ENCODE measurements at places on chromosomes 3 and 15.

GRCh38 chr3:52265387-52265786, 13.1 kb downstream of the WDR82 start:
- DNase-seq = no peak

DNA sequence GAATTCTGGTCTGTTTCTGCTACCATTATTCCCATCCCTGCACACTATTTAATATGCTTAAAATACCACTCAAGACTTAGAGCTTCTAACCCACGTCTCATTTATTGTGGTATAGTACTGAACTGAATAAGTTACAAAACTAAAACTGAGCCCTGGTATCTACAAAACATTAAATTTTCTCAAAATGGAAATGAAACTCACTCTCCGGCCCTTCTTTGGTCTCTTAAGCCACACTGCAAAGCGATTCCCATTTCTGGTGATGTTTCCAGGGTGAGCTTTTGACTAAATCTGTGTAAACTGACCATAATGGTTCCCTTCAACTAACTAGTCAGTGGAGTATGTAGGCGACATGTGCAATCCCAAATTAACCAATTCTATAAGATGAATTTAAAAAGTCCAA, 18.6 kb downstream of the KPNA4 start:
- DNase-seq = no peak

- peak; percentile 91 for DNase-seq
These were observed 45.7 kb downstream of the WDR76 start for GRCh38 chr15:43872416-43873020.

DNA sequence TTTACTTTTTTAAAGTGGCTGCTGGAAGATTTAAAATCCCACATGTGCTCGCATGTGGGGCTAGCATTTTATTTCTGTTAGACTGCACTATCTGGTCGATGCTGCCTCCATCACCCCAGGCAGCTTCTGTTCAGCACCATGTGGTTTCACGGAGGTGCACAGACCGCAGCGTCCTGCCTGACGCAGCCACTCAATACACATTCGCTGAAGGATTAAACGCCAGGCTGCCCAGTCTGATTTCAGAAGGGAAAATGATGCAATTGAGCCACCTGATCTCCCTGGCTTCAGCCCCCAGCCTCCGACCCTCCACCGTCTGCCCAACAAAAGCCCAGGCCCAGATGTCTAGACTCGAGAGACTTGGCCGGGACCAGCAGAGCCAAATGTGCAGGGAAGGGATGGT, 84.5 kb downstream of the MEGF11 start:
- no peak for DNase-seq

DNA sequence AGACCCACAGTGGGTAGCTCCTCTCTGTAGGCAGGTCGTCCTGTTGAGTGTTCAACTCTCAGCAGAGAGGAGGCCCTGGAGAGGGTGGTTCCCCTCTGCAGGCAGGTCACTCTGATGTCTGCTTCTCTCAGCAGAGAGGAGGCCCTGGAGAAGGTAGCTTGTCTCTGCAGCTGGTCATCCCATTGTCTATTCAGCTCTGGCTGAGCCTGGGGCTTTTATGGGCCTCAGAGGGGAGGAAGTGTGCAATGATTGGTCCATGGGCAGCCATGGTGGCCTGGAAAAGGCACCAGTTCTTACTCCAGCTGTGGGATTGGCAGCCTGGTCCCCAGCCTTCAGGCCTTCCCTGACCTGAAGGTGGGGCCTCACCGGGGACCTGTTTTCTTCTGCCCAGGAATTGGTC, 52.9 kb downstream of the PPCDC start:
- no peak for DNase-seq

- DNase-seq = no peak
These were observed 317.0 kb upstream of the TPRG1 start for GRCh38 chr3:188854772-188855149.

DNA sequence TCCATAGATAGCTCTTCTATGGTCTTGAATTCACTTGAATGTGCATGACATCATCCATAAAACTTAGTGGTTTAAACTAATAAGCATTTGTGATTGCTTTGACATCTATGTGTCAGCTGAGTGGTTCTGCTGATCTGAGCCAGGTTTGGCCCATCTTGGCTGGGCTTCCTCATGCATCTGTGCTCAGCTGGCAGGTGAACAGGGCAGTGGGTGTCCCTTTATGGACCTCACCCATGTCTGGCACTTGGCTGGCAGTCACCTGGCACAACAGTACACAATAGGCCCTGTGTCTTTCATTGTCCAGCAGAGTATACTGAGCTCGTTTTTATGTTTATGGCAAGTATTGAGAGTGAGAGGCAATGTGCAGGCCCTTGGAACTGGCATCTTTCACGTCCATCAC, 73.7 kb upstream of the CNTN6 start:
- DNase-seq = no peak

DNA sequence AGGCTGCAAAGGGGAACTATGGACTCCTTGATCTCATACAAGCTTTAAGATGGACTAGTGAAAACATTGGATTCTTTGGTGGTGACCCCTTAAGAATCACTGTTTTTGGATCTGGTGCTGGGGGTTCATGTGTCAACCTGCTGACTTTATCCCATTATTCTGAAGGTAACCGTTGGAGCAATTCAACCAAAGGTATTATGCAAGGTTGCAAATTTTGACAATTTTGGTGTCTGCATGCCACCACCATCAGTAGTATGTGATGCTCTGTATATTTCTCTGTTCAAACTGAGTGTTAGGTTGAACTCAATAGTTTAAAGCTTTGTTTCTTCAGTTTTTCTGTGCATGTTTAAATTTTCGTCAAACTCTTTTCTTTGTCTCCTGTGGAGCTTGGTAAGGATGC, 583.8 kb upstream of the NAALADL2 start:
- DNase-seq = no peak

DNA sequence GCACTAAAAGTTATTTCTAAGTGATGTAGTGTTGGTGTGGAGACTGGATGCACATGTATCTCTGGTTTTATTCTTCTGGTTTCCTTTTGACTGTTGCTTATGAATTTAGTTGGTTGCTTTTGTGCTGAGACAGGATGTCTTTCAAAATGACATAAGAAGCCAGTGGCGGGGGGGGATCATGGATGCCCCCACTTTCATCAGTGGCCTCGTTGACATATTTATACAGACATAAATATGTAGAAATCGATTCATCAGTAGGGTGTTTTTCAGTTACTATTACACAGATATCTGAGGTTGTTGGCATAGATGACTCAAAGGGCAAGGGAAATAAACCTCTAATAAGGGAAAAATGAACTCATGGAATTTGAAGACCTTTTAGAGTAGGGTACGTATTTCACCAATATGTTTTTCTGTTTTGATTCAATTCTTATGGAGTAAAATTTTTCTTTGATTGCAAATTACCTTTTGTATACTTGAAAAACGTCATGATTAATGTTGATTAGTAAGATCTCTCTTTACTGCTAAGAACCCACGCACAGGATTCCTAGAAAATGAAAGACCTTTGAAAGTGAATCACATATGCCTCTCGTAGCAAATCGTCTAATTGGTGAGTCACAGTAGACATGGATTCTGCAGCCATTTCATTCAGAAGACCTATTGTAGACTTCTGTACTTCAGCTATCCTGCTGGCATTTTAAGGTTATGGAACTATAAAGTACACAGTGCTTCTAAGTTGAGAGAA, 97.4 kb upstream of the RBMS3 start:
- DNase-seq = no peak

DNA sequence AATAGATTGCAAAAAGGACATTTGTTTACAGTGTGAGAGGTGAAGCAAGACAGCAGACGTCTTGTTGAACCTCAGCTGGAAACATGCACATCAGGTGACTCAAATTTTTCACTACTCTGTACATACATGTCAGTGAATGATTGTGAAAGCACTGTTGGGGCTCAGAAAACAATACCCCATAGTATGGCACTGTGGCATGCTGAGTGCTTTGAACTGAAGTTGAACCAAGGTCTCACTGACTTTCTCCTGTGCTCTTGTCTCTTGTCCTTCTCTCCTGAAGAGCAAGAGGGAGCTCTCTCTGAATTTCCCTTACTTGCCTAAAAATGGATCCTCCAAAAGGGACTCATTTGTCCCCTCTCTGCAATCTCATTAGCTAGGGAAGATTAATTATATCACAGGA, 24.5 kb upstream of the NEDD4 start:
- no peak for DNase-seq

- DNase-seq = no peak
These were observed 218.6 kb downstream of the SNRPN start for GRCh38 chr15:25173241-25174028.

DNA sequence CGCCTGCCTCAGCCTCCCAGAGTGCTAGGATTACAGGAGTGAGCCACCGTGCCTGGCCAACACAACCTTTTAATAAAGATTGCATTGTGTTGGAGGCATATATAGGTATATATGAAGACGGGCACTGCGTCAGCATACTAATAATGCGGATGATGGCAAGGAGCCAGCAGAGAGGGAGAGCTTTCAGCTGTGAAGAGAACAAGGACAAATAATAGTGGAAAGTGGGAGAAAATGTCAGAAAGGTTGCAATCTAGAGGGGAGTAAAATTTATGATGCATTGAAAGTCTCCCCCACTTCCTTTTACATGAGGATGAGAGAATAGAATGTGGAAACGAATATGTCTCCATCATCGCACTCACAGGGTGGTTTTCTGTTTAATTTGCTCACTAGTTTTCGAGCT, 170.5 kb upstream of the TBL1XR1 start:
- DNase-seq = no peak

- peak; percentile 2 for DNase-seq
These were observed 773.7 kb upstream of the NR2F2 start for GRCh38 chr15:95556866-95557225.

GRCh38 chr3:69092030-69092516, 7.3 kb downstream of the ARL6IP5 start:
- DNase-seq = peak; percentile 96

GRCh38 chr15:51561271-51561670, 61.3 kb downstream of the DMXL2 start:
- no peak for DNase-seq

GRCh38 chr3:181851063-181851462, 139.3 kb downstream of the SOX2 start:
- DNase-seq = no peak

GRCh38 chr15:25671132-25671531, 192.0 kb downstream of the ATP10A start:
- no peak for DNase-seq

DNA sequence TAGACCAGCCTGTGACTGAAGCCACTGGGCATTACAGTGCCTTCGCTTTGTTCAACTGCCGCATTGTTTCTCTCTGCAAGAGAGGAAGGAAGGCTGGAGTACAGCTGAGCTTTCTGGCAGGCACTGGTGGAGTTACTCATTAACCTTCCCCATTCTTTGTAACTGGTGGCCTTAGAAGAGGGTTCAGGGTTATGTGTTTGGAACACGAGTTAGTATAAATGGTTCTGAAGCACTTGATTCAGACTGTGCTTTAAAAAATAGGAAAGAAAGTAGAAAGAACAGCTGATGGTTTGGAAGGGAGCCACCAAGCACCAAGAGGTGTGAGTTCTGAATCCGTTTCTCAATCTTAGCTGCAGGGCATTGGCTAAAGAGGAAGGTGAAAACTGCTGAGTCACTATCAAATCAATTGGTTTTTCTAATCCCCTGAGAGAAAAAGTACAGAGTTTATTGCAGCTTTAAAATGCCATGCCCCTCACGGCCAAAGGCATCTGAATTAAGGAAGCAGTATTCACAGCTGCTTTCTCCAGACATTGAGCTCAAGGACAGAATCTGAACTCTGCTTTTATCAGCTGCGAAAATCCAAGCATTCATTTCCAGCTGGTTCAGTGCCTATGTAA, 3.6 kb downstream of the HGD start:
- peak; percentile 92 for DNase-seq

DNA sequence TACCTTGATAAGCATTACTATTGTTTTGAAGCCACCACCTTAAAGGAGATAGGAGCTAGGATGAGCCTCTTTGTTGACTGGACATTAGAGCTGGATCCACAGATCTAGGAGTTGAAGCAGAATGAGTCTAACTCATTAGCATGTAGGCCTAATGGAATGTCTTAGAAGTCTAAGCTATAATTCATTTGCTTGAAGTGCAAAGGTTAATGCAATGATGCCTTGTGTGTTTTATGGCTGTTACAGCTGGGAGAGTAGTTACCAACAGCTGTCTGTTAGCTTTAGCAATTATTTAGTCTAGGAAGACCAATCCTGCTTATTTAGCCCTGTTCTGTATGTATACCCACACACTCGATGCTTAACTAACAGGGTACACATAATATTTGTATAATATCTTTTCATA, 419.3 kb downstream of the TUSC7 start:
- no peak for DNase-seq

- no peak for DNase-seq
These were observed 101.7 kb downstream of the DAPK2 start for GRCh38 chr15:63944681-63944955.

DNA sequence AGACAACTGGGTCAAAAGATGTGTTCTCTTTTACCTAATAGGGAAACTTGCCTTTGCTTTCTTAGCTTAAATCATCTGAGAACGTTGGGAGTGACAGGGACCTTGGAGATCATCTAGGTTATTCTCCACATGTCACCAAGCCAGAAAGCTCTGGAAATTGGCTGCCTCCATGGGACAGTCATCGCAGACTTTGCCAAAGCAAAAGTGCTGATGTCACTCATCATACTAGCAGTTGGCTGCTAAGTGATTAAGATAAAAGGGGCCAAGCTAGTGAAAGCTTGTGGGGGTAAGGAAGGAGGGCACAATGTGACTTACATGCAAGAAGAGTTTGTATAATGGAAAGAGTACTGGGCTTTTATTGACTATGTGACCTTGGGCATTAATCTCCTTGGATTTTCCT, 198.0 kb upstream of the PFN2 start:
- peak; percentile 35 for DNase-seq

- no peak for DNase-seq
These were observed 18.8 kb downstream of the ATG7 start for GRCh38 chr3:11290743-11291680.

GRCh38 chr3:128503164-128503651, 10.2 kb upstream of the GATA2 start:
- no peak for DNase-seq

DNA sequence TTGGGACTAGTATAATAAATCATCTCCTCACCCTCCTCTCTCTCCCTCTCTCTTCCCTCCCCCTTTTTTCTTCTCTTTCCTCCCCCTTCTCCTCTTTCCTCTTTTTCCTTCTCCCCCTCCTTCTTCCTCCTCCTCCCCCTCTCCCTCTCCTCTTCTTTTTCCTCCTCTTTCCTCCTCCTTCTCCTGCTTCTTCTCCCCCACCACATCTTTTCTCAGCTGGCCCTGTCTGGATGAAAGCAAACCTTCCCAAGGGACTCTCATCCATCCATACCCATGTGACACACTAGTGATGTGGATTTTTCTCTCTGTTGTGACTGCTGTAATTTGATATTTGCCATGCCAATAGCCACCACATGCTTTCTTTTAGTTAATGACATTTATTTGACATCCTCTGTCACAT, 127.2 kb downstream of the EBLN2 start:
- DNase-seq = no peak
